Pancreas (tissue), 10 donors: ENCODE measurements at places on chromosomes 16 and 17. TPM values are rescaled to one million over a fixed set of nuclear protein-coding genes. Genes with fewer than 3 reads are reported as not detected.
A peak's percentile ranks its signal among the peaks of the same experiment; 100 is the strongest.

DNA sequence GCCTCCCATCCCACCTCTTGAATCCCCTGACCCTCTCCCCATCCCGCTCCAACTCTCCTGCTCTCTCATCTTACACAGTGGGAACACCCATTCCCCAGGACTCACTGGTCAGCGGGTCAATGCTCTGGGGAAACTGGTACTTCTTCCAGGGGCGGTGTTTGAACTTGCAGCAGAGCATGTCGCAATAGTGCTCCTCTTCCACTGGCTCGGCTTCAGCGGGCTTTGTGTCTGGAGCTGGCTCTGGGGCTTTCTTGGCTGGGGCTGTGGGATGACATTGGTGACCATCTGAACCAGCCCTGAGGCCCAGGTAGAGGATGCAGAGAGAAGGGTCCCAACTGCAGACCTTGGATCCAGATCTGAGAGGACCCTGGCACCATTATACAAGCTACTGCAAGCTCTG, 51.9 kb downstream of the CNGB1 start:
- no peak overlapping the region for H3K27ac ChIP-seq
- H3K27me3 ChIP-seq: no peaks in the 10 kb centered on the region
- no peak for DNase-seq
- no peaks in the 10 kb centered on the region for H3K36me3 ChIP-seq
- H3K4me1 ChIP-seq: no peaks in the 10 kb centered on the region

GRCh38 chr17:35865412-35866340, 3.0 kb downstream of the HEATR9 start:
- no peak for DNase-seq
- no peaks in the 10 kb centered on the region for H3K4me1 ChIP-seq
- no peak overlapping the region for H3K27ac ChIP-seq
- H3K4me3 ChIP-seq: no peak overlapping the region
- H3K36me3 ChIP-seq: no peaks in the 10 kb centered on the region

DNA sequence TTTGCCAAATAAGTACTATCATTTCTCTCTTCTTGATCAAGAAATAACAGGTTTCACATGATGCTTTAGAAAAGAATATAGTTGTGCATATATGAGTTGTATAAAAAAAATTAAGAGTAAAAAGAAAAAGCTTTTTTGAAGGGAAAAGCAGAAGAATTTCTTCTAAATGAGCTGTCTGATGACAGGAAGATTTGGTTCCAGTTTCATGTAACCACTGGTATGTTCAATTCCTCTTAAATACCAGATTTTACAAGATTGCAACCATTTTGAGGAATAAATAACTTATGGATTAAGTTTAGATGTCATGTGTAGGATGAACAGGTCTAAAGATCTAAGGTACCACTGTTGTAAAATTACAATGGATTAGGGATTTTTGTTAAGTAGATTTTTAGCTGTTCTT, 45.0 kb downstream of the VMP1 start:
- peaks cover 4% of the 10 kb centered on the region for H3K4me1 ChIP-seq
- H3K27me3 ChIP-seq: no peaks in the 10 kb centered on the region
- no peak overlapping the region for H3K4me3 ChIP-seq
- H3K27ac ChIP-seq: no peak overlapping the region
- no peak for DNase-seq

GRCh38 chr16:79132701-79133100, 467.8 kb downstream of the MAF start:
- no peaks in the 10 kb centered on the region for H3K4me1 ChIP-seq
- no peaks in the 10 kb centered on the region for H3K27me3 ChIP-seq
- H3K36me3 ChIP-seq: no peaks in the 10 kb centered on the region
- H3K4me3 ChIP-seq: no peak overlapping the region
- no peak overlapping the region for H3K27ac ChIP-seq
- no peak for DNase-seq

The STX1B gene
- total RNA-seq: 1.4 TPM

GRCh38 chr16:8767176-8767575, 30.3 kb downstream of the TMEM186 start:
- H3K27me3 ChIP-seq: no peaks in the 10 kb centered on the region
- no peaks in the 10 kb centered on the region for H3K4me1 ChIP-seq
- no peak overlapping the region for H3K27ac ChIP-seq
- no peak overlapping the region for H3K4me3 ChIP-seq
- DNase-seq: no peak

DNA sequence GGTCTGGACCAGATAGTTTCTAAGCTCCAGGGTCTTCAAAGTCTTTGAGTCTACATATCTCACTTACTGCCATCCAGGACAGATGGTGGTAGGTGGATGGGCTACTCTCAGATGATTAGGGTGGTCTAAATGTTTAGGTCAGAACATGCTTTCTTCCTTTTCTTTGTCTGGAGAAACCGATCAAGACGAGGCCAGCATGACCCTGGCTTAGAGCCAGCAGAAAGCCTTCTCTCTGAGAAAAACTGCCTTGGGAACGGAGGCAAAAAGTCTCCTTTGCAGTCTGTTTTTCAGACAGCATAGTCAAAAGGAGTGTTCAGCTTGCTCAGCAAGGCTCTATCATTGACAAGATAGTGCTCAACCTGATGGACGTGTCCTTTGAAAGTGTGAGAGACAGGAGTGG, 48.8 kb downstream of the SPACA3 start:
- H3K4me1 ChIP-seq: no peaks in the 10 kb centered on the region
- no peak overlapping the region for H3K27ac ChIP-seq
- DNase-seq: no peak
- H3K4me3 ChIP-seq: no peak overlapping the region
- H3K27me3 ChIP-seq: no peaks in the 10 kb centered on the region

DNA sequence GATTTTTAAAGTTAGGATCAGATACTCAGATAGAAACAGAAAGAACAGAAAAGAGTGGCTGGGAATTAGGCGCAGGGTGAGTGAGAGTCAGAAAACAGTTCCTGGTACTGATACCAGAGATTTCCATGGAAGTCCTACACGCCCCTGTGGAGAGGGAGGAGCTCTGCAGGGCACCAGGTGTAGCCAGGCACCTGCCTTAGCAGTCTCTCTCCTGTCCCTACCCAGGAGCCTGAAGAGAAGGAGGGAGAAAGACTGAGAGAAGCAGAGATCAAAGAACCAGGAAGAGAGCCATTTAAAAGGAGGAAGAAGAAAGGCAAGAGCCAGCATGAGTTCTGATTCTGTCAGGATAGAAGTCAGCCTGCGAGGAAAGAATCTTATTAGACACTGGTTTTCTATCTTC, 65.0 kb downstream of the CBLN1 start:
- H3K4me1 ChIP-seq: no peaks in the 10 kb centered on the region
- no peak for DNase-seq
- no peaks in the 10 kb centered on the region for H3K27me3 ChIP-seq
- no peaks in the 10 kb centered on the region for H3K36me3 ChIP-seq
- no peak overlapping the region for H3K4me3 ChIP-seq

GRCh38 chr17:8126491-8127066, 2.7 kb upstream of the HES7 start:
- peak; percentile 81 for DNase-seq
- H3K27me3 ChIP-seq: no peaks in the 10 kb centered on the region
- H3K36me3 ChIP-seq: no peaks in the 10 kb centered on the region
- no peak overlapping the region for H3K27ac ChIP-seq

- no peaks in the 10 kb centered on the region for H3K36me3 ChIP-seq
- H3K27me3 ChIP-seq: no peaks in the 10 kb centered on the region
- peaks cover 32% of the 10 kb centered on the region for H3K4me1 ChIP-seq
- DNase-seq: no peak
- H3K4me3 ChIP-seq: no peak overlapping the region
- H3K27ac ChIP-seq: peak overlapping the region; percentile 62
Measured at GRCh38 chr17:17018612-17019429, 23.4 kb upstream of the MPRIP start.

GRCh38 chr17:45425125-45425983, 7.3 kb downstream of the ARHGAP27 start:
- peak overlapping the region; percentile 43 for H3K4me3 ChIP-seq
- H3K27me3 ChIP-seq: no peaks in the 10 kb centered on the region
- H3K4me1 ChIP-seq: no peaks in the 10 kb centered on the region

- DNase-seq: no peak
- H3K36me3 ChIP-seq: no peaks in the 10 kb centered on the region
- H3K4me1 ChIP-seq: peaks cover 28% of the 10 kb centered on the region
- no peak overlapping the region for H3K4me3 ChIP-seq
- H3K27ac ChIP-seq: no peak overlapping the region
Measured at GRCh38 chr17:81389585-81389984, 5.7 kb upstream of the BAHCC1 start.

DNA sequence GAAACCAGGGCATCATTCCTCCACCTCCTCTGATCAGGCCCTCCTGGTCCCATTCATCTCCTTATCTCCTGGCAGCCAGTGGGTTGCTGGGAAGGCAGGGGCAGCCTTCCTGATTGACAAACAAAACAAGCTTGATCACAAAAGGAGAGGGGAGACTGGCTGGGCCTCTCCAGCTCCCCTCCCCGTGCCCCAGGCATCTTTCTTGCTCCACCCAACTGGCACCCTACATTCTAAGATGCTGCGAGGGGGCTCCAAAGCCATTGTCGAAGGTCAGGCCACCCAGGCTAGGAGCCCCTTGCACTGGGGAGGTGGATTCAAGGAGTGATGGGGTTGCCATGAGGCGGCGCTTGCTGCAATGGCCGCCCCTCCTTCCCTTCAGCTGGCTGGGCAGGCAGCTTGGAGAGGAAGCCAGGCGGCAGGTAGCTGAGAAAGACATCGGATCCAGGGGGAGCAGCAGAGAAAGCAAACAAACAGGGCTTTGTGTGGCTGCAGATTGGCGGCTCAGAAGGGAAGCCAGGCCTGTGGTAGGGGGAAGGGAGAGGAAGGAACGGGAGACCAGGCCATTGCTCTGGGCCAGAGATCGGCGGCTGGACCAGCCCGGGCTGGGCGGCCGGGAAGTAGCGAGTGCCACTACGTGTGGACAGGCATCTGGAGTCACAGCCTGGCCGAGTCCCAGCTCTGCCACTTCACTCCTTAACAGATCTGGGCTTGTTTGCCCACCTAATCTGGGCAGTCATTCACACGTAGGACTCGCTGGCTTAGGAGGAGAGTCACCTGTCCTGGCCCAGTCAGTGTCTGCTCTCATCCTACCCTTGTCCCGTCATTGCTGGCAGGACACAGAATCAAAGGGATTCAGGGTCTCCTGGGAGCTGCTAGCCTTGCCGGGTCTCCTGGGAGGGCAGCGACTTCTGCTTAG, 12.3 kb downstream of the RAI1 start:
- no peaks in the 10 kb centered on the region for H3K27me3 ChIP-seq
- no peaks in the 10 kb centered on the region for H3K36me3 ChIP-seq
- peaks cover 28% of the 10 kb centered on the region for H3K4me1 ChIP-seq
- peak overlapping the region; percentile 98 for H3K27ac ChIP-seq
- peak overlapping the region; percentile 67 for H3K4me3 ChIP-seq
- DNase-seq: peak; percentile 79

The SRCIN1 gene
- total RNA-seq: 6.8 TPM

DNA sequence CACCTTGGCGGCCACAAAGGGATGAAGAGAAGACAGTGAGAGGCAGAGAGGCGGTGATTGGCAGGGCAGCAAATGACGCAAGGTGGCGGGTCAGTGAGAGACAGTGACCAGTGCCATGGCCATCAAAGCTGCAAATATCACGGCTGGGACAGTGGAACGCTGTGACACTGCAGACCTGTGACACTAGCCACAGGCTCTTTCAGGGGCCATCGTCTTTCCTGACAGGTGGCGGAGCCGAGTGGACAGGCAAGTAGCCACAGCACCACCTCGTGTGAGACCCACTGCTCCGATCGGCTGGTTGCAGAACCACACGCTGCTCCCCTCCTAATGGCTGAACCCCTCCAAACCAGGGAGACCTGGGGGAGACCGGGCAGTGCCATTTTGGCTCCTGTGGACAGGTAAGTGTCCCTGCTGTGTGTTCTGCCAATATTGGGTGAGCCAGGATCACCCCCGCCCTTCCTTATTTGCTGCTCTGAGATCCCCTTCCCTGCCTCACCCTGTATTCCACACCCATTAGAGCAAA, 7.9 kb upstream of the ZNF778 start:
- no peak overlapping the region for H3K27ac ChIP-seq
- H3K4me3 ChIP-seq: no peak overlapping the region
- H3K4me1 ChIP-seq: no peaks in the 10 kb centered on the region
- H3K36me3 ChIP-seq: no peaks in the 10 kb centered on the region
- DNase-seq: no peak
- no peaks in the 10 kb centered on the region for H3K27me3 ChIP-seq

DNA sequence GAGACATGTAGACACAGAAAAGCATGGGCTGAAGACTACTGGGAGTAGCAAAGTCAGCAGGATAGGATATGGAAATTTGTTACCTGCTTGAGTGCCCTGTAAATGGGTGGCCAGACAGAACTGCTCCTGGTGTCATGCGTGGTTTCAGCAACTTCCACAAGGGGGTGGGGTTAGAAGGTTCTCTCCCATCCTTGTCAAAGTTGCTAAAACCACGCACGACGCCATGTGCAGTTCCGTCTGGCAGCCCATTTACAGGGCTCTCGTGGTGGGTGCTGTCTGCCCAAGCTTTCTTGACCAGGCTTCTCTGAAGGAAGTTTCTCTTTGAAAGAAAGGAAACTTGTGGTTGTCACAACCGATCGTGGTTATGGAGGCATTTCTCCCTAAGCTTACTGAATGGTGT, 6.9 kb upstream of the DBNDD1 start:
- H3K4me3 ChIP-seq: no peak overlapping the region
- peaks cover 4% of the 10 kb centered on the region for H3K36me3 ChIP-seq
- H3K27me3 ChIP-seq: no peaks in the 10 kb centered on the region
- H3K4me1 ChIP-seq: peaks cover 12% of the 10 kb centered on the region

The LSM12 gene
- total RNA-seq: 19.0 TPM

DNA sequence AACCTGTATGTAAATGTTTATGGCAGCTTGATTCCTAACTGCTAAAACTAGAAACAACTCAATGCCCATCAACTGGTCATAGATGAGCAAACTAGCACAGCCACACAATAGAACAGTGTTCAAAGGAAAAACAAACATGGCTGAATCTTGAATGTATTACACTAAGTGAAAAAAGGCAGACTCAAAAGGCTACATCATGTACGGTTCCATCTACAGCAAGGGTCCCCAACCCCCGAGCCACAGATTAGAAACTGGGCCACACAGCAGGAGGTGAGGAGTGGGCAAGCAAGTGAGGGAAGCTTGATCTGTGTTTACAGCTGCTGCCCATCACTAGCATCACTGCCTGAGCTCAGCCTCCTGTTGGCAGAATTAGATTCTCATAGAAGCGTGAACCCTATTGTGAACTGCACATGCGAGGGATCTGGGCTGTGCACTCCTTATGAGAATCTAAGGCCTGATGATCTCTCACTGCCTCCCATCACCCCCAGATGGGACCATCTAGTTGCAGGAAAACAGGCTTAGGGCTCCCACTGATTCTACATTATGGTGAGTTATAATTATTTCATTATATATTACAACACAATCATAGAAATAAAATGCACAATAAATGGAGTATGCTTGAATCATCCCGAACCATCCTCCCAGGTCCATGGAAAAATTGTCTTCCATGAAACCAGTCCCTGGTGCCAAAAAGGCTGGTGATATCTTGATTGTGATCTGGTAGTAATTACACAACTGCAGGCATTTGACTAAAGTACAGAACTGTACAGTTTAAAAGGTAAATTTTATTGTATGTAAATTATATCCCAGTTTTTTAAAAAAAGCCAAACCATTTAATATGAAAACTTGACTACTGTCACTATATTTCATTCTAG, 7.7 kb downstream of the CEP20 start:
- H3K27me3 ChIP-seq: no peaks in the 10 kb centered on the region
- peaks cover 12% of the 10 kb centered on the region for H3K36me3 ChIP-seq
- no peak overlapping the region for H3K27ac ChIP-seq
- no peak for DNase-seq

The CACNG5 gene
- not detected for total RNA-seq

- no peak for DNase-seq
- H3K4me3 ChIP-seq: no peak overlapping the region
Measured at GRCh38 chr16:24493821-24494220, 45.5 kb upstream of the RBBP6 start.

The VASN gene
- 10.1 TPM for total RNA-seq

The GPR139 gene
- not detected for total RNA-seq
